ENCODE measurements at places on chromosomes 6 and 20.
A peak's percentile ranks its signal among the peaks of the same experiment; 100 is the strongest.

DNA sequence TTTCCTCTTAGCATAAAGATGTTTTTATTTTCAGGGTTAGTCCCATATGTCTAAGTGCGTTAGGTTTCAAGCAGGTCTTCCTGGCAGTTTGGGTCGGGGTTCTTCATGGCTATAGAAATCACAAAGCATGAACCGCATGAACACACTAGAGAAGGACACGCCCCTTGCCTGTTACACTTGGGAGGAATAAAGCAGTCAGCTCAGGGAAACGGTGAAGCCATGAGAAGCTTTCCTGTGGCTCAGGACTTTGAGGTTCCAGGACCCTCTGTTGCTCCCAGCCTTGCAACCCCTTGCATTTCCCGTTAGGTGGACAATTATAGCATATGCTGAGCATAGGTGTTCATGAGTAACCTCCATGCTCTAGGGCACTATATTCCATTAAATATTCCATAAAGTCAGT lies 96.7 kb downstream of the SYCP2 start:
- DNase-seq, result no peak

DNA sequence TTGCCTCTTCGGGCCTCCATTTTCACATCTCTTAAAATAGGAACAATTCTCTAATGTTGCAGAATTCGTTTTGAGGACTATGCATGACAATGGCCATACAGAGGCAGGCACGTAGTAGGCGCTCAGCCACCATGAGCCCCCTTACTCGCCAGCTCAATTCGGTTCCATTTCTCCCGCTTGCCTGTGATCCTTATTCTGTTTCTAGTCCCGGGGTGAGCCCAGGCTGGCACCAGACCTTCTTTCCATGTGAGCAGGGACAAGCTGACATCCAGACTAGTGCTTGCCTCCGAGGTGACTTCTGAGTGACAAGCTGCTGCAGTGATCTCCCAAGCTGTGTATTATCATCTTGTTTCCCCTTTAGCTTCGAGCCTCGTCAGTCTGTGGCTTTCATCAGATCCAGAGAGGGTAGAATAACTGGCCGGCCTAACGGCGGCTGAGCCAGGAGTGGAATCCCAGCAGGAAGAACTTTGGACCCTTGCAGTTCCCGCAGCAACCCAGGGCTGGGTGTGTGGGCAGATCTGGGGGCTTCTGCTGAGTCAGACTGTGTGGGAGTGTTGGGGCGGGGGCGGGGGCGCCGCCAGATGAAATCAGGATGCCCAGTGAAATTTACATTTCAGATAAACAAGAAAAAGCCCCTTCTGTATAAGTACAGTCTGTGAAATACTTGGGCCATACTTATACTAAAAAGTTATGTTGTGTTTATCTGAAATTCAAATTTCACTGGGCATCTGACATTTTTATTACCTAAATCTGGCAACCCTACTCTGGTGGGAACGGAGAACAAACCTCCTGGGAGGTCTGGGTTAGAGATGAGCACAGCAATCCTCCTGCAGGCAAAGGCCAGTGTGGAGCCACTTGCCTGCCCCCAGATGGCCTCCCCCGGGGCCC lies 10.9 kb downstream of the BANF2 start:
- DNase-seq, result no peak

- DNase-seq, result no peak
Measured at GRCh38 chr6:69090132-69090531, 455.1 kb downstream of the ADGRB3 start.

DNA sequence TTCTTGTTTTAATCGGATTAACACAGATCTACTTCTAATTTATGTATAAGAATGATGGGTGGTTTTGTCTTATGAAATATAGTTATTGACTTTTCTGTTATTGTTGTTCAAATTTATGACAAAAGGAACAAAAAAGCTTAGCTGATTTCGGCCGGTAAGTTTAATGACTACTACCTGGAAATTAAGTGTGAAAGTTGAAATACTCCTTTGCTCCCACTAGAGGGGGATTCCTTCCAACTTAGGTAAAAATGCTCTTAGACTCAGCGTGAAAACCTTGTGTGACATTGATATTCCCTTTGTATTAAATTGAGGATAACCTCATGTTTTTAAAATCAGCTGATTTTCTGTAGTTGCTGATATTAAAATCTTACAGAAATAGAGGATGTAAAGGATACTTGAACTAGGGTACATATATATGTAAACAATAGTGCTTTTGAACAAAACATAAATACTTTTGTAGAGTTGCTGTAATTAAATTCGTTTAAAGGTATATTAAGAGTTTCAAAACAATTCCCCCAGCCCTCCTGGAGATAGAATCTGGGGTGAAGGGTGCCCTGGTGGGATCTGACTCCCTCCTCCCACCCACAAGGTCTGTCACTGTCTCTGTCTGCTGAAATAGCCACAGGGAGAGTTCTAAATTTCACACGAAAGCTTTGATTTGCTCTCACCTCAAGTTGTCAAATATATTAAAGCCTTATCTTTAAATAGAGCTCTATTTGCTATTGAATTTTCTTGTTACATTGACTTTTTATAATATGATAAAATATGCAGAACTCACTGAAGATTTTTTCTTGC lies 257.5 kb downstream of the ARID1B start:
- DNase-seq, result no peak

DNA sequence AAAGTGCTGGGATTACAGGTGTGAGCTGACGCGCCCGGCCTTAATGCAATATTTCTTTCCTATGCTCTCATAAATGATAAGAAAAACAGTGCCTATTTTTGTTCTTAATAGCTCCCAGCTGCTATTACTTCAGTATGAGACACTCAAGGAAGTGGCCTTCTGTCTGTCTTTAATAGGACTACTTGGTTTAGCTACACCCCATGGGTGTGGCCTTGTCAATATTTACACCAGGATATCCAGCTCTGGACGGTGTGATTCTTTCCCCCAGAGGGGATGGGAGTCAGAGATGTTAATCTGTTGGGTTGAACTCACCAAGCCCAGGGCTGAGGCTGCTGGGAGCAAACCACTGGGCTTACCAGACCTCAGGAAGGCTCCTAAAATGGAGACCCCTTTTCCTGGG lies 134.2 kb downstream of the CEP57L1 start:
- DNase-seq, result no peak

GRCh38 chr6:154986787-154987235 lies 8.3 kb upstream of the TIAM2 start:
- DNase-seq, result no peak

GRCh38 chr20:1374246-1374645 lies 18.6 kb downstream of the FKBP1A start:
- no peak for DNase-seq

DNA sequence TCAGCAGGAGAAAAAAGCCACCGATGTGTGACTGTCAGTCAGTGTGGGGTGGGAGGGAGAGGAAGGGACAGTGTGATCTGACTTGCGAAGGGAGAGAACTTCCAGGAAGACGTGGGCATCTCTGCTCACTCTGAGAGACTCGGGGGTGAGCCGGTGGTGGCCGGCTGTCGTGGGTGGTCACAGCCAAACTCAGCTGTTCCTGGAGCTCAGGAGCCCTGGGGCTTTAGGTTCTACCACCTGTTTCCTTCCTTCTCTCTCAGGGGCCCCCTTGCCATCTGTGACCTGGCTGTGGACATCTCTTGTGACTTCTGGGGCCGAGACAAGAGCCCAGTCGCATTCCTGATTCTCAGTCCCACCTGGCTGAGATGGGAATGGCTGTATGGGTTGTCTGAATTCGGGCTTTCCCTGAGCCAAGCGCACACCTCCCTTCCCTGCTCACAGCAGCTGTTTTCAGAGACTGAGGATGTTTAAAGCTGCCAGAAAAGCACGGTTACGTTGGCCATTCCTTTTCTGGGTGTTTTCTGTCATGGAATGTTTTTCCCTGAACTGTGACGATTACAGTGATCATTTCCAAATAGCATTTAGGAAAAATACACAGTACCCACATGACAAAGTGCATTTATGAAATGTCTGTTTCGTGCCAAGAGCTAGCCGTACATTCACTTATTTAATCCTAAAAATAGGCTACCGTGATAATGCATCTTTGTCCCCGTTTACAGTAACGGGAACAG lies 36.5 kb downstream of the SYNJ2 start:
- no peak for DNase-seq

DNA sequence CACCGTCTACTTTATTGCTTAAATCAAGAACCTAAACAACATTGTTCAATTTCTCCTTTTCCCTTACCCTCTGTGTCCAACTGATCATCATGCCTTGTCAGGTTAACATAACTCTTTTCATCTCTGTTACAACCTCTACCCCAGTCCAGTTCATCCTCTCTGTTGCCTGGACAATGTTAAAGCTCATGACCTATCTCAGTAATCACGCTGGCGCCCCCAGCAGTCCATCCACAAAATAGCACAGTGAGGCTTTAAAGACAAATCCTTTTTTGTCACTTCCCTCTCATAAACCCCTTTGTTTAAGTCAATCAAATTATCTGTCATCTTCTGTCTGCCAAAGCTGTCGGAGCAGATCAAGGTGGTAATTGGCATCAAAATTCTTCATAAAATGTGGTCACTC lies 140.1 kb downstream of the QKI start:
- DNase-seq, result peak; percentile 37

GRCh38 chr20:56465997-56466396 lies 2.4 kb upstream of the RTF2 start:
- no peak for DNase-seq

Data from stimulated activated CD4-positive, alpha-beta T cell treated with anti-CD3 and anti-CD28 coated beads, Interleukin-15, amount 100 ng/mL, for 1 hour (primary cell).